HuH-7 (cell line): ENCODE measurements at places on chromosomes 6 and 20.

DNA sequence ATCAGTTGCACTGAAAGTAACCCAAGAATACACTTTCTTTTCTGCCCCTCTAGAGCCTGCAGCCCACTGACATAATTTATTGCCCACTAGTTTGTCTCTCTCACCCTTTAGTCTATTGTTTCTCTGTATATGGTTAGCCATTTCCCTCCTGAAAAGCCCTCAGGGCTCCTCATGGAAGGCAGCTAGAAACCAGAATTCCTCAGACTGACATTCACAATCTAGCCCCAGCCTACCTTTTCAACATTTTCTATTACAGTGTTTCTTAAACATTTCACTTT, 21.4 kb upstream of the PAQR8 start:
- no peak for DNase-seq

DNA sequence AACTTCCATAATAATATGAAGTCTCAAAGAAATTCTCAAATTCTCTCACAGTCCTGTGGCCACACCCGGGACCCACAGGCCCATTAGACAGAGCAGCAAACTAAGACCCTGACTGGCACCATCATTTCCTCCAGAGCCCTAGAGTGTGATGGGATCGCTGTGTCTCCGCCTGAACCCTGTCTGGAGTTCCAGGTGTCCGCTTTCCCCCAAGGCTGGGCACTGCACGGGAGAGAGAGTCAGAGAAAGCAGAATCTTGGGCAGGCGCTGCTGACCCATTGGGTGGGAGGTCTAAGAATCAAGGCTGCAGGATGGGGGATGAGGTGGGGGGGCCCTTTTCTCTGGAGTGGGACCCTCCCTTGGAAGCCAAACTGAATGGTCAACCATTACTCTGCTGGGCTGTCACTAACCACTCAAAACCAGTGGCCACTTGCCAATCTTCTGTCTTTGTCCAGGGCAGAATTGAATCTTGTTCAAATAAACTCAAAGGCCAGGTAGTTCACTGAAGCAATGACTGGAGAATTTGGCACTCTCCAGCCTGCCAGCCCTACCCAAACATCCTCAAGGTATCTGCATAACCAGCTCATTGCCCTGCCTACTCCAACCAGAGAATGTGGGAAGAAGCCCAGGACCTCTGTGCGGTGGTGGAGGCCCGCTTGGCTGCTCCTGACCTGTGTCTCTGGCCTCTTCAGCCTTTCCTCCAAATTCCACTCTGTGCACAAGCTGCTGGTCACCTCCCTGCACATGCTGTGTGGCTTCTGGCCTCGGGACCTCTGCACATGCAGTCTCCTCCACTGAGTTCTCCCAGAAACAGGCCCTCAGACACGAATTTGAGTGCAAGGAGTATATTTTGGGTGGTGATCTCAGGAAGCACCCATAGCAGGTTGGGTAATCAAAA, 141.1 kb downstream of the CEBPB start:
- DNase-seq: no peak

GRCh38 chr6:137978252-137978896, 111.3 kb downstream of the TNFAIP3 start:
- DNase-seq: no peak

- DNase-seq: no peak
These were observed 53.3 kb downstream of the SLC22A23 start for GRCh38 chr6:3403238-3404173.

- no peak for DNase-seq
These were observed 491.4 kb upstream of the SOX4 start for GRCh38 chr6:21102201-21102600.

- DNase-seq: no peak
These were observed 105.4 kb upstream of the RIN2 start for GRCh38 chr20:19652591-19653026.

- DNase-seq: no peak
These were observed 67.2 kb downstream of the MAP3K4 start for GRCh38 chr6:161058741-161059140.

DNA sequence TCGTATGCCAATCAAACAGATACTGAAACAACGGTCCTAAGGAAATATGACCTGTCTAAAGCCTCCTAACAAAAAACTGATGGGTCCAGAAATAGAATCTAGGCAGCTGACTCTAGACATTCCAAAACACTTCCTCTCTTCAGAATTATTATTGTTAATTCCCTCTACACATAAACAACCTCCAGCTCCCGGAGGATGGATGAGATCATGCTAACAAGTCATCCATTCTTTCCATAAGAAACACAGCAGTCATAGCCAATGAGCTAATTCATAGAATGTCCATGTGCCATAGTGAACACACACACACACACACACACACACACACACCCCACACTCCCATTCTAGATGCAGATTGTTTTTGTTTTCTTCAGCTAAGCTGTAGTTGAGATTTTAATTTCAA, 44.3 kb downstream of the HDGFL1 start:
- DNase-seq: no peak

DNA sequence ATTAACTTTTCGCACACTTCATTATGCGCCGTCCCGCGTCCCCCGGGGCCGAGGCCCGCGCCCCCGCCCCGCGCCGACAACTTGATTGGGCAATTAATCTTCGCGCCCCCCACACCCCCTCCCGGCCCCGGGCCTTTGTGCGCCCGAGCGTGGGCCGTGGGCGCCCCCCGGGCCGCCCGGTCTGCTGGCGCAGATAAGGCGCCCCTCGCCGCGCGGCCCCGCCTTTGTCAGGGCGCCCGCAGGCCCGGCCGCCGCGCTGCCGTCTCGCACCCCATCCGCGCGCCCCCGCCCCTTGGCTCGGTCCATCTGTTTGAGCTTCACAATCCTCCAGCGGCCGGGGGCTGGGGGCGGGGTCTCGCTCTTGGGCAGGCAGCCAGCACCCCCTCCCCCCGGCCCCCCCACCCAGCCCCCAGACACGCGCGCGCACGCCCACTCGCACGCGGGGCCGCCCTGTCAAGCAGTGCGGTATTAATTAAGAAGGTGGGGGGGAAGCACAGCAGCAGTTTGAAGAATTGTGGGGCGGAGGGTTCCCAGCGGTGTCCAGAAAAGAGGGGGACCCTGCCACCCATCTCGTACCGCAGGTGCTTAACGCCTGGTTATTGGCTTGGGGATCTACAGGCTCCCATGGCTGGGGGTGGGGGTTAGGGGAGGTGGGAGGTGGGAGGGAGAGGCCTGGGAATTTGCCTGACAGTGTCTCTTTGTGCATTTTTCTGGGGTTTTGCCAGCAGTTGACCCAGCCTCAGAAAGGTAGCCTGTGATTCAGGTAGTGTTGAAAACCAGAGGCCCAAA, 34.6 kb upstream of the SCRT2 start:
- no peak for DNase-seq

GRCh38 chr6:51468704-51469103, 618.7 kb downstream of the PKHD1 start:
- no peak for DNase-seq
